ENCODE measurements at places on chromosomes 3 and 15.

DNA sequence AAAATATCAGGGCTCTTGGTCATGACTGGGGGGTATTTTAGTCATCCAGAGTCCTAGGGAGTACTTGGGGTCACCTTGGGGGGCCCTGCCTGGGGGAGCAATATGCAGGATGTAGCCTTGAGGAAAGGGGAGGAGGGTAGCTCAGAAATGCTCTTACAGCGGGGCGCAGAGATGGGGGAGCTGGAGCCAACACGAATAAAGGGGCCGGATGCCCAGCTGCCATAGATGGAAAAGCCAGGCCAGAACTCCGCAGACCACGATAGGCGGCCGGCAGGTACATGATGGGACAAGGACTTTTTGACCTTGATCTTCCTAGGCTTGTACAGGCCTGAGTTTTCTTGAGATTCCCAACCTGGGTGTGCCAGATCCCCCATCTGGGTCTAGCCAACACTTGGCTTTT lies 47.7 kb upstream of the SLC6A1 start:
- DNase-seq = no peak

DNA sequence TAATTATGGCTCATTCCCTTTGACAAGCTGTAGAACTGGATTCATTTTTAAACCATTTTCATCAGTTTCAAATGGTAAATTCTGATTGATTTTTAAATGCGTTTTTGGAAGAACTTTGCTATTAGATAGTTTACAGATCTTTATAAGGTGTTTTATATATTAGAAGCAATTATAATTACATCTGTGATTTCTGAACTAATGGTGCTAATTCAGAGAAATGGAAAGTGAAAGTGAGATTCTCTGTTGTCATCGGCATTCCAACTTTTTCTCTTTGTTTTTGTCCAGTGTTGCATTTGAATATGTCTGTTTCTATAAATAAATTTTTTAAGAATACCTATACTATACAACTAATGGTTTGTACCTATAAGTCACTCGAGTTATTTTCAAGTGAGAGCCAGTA lies 62.7 kb downstream of the PXYLP1 start:
- no peak for DNase-seq

- DNase-seq = no peak
Observed at GRCh38 chr3:141686466-141687291, 51.4 kb upstream of the RNF7 start.

- no peak for DNase-seq
Observed at GRCh38 chr15:42154212-42154941, 2.1 kb downstream of the PLA2G4F start.

DNA sequence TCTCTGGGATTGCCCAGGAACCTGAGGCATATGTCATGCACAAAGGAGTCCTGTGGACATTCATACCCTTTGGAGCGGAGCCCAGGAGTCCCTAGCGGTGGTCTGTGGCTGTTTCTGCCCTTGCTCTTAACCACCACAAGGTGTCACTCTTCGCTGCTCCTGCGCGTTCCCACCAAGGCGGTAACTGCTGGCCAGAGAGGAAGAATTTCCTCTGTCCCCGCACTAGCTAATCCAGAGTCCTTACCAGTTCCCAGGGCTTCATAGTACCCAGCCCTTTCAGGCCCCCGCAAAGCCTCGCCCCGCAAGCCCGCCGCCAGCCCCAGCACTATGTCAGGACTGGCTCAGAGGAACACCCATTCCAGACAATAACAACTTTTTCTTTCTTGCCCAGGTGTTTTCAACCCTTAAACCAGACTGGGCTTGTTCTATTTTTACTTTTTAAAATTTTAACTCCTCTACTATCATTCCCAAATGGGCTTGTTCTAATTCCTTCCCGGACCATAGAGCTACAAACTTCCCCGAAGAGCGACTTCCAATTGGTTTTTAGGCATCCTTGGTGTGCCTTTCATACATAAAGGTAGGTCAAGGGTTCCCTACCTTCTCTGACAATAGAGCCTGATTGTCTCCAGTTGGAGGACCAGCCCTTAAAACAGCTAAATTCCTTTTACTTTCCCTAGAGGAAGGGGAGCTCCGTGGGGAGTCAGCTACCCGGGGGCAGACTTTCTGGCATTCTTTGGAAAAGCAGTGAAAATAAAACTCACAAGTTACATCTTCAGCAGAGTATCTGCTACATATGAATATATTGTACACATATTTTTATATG lies 31.8 kb upstream of the ZNF774 start:
- peak; percentile 92 for DNase-seq

DNA sequence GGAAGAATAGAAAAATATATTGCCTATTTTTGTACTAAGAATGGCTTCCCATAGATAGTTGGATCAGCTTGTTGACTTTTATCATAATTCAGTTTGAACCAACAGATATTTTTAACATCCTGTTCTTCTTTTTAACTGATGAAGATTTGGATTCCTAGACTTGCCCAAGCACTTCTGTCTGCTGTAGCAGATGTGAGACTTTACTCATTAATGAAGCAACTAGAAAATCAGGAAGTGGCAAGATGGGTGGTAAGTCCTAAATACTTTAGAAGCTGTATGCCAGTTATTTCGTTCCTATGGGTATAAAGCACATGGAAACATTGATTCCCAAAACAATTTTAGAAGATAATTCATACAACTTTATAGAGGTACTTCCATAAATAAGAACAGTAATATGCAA lies 8.4 kb downstream of the PIGB start:
- DNase-seq = no peak

GRCh38 chr15:81270781-81271491 lies 53.0 kb downstream of the STARD5 start:
- DNase-seq = no peak

GRCh38 chr3:79019137-79019923 lies 748.5 kb downstream of the ROBO1 start:
- peak; percentile 85 for DNase-seq

DNA sequence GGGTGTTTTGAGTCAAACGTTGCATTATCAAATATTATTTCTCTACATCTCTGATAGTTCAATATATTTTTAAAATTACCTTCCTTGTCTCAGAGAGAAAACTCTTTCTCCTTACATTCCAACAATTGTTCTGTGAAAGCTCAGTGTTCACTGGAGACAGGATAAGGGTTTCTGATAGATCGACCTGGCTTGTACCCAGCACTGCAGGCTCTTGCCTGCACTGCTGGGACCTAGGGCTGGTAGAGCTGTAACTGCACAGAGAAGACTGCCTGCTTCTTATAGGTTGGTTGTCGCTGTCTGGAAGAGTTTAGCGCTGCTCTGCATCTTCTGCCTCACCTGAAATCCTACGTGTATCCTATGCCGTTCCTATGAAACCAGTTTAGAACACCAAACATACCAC lies 249.9 kb upstream of the LRTM1 start:
- DNase-seq = no peak

DNA sequence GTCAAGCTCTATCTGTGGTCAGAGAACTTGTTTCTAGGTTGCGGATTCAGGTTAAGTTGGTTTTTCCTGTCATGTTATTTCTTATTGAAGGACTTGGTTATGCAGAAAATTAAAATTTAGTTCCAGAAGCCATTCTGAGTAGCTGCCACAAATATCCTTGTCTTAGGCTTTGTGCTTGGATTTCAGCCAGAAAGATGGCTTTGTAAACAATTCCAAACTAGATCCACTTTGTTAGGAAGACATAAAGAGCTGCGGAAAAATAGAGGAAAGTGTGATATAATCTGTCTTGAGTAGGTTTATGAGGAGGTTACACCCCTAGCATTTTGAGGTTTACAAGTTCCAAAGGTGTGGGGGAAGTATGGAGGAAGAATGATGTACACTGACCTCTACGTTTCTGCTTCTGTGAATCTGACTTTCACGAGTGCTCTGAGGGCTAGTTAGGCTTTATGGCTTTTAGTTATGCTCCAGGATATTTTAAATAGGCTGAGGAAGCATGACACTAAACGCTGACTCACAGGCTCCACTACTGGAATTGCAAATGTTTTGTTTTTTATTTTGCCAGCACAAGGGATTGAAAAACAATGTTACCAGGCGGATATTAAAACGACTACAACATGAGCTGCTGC lies 46.3 kb upstream of the UTS2B start:
- DNase-seq = no peak

GRCh38 chr3:4582624-4583023 lies 89.5 kb downstream of the ITPR1 start:
- DNase-seq = no peak

- DNase-seq = peak; percentile 74
Observed at GRCh38 chr15:90583471-90584252, 53.9 kb downstream of the CRTC3 start.
